ENCODE measurements at places on chromosomes 1 and 21.

DNA sequence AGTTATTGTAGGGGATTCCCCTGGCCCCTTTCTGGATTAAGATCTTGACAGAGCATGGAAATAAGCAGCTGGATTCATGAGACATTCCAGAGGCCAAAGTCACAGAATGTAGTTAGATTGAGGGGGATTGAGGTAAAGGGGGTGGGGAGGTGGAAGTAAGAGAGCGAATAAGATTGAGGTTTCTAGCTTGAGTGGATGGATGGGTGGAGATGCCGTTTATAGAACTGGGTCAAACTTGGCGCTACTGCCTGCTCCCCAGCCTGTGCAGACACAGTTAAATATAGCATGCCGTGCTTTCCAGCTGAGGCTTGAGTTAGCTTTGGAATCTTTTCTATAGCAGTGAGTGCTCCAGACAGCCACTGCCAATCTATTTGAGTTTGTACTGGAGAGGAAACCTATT lies 85.7 kb downstream of the DYRK1A start:
- no peak for DNase-seq

DNA sequence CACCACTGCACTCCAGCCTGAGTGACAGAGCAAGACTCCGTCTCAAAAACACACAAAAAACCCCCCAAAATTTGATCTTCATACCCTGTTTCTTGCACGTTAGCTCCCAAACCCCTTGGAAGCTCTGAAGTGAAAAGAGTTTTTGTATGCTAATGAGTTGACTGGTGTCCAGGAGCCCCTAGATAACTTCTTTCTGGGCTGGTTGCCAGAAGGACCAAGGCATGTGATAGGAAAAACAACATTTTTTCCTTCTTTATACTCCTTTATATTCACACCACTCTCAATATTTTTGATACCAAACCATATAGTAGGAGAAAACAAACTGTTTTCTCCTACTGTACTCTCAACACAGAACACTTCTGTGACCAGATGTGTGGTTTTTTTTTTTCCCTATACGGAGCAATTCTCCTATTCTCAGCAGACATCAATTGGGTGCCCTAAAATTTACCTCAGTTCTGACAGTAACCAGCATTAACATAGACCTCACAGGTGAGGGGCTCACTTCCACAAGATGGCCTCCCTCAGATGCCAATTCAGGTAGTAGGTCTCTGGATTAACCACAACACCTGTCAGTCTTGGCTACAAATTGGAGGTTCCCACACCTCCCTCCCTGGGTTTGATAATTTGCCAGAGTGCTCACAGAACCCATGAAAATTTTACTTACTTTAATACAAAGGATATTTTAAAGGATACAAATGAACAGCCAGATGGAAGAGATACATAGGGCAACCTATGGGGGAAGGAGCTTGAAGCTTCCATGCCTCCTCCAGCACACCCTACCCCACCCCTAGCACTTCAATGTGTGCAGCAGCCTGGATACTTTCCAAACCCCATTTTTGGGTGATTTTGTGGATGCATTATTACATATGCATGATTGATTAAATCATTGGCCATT lies 25.6 kb downstream of the ZYG11B start:
- peak; percentile 51 for DNase-seq

DNA sequence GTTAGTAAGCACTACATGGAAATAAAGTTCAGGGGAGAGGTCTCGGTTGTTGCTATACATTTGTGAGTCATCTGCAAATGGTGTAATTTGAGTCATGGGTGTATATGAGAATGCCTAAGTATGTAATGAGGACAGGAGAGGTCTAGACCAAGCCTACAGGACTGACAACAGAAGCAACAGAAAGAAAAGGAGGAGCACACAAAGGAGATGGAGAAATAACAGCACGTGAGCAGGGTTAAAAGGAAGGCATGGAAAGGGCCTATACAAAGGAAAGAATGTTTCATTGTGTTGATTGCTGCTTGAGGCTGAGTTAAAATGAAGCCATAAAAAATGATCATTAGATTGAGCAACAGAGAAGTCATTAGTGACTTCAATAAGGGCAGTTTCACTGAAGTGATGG lies 28.0 kb upstream of the PRKAA2 start:
- no peak for DNase-seq

DNA sequence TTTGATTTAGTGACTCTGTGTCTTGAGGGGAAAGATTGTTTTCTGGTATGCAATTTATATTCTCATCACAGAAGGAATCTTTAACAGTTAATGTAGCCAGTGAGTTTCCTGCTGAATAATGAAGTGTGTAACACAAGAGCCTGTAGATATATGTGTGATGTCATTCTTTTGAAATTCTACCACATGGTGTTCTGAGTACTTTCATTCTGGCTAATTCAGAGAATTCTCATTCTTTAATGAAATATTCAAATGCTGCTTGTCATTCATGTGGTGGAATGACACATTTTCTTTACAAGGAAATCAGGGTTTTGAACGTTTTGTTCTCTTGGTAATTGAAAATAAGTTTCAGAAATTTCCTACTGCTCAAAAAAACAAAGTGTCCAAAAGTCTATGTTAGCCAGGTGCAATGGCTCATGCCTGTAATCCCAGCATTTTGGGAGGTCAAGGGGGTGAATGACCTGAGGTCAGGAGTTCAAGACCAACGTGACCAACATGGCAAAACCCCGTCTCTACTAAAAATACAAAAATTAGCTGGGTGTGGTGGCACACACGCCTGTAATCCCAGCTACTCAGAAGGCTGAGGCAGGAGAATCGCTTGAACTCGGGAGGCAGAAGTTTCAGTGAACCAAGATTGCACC lies 79.6 kb downstream of the MAP3K21 start:
- DNase-seq: no peak

- DNase-seq: no peak
These were observed 970.7 kb downstream of the KCNT2 start for GRCh38 chr1:195637539-195637938.

- DNase-seq: no peak
These were observed 29.9 kb upstream of the C1orf21 start for GRCh38 chr1:184356891-184357290.

DNA sequence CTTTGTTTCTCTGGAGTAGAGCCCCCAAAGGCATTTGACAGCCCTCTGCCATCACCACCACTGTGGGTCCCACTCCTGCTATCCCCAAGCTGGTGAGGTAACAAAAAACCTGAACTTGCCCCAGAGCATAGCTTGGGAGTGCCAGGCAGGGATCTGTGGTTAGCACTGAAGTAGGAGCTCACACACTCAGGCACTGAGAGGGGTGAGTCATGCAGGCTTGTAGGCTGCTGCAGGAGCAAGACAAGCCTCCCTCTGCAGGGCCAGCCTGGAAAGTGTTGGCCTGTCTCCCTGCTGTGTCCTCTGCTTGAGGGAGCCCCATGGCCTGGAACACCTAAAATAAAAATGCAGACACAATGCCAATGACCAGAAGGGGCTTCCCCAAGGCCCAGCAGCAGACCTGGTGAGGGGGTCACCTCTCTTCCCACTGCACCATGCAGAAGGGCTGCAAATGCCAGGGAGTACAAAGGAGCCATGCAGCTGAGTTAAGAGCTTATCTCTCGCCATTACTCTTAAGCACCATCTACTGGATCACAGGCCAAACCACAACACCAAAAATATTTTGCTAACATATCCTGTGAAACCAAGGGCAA lies 108.9 kb upstream of the POGK start:
- DNase-seq: no peak

GRCh38 chr1:203504400-203505250 lies 10.7 kb downstream of the OPTC start:
- peak; percentile 61 for DNase-seq

- DNase-seq: no peak
These were observed 512.6 kb downstream of the MRPL39 start for GRCh38 chr21:25094695-25095094.

DNA sequence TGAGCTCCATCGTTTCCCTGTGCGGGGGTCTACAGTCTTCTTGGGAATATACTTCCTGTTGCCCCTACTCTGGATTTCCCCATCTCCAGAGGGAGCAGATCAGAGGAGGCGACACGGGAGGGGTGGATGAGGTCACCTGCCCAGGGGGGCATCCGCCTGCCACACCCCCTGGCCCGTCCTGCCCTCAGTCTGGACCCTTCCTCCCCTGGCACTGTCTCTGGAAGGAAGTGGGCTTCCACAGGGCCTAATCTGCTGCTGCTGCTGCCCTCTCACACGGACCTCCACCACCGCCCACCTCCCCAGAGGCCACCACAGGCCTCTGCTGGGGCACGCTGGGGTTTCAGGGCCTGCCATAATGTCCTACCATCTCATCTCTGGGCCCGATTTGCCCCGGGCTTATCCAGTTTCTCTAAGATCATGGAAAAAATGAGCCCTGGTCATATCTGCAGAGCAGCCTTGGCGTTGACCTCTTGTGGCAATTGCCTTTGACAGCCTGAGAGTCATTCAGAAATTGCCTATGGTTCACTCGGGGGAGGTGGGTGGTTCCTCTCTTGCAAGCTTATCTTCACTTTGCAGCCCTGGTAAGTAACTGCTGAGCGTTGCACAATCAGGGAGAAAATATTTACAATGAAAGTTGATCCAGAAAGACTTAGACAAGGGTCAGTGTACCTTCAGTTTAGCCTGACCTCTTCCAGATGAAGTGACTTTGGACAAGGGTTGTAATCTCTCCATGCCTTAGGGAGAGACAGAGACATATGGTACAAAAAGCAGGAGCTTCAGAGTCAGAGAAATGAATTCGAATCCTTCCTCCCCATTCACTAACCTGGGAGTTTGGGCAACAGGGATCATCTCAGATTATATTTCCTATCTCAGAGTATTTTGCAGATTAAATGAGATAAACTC lies 252.4 kb downstream of the TOMM20 start:
- DNase-seq: no peak

DNA sequence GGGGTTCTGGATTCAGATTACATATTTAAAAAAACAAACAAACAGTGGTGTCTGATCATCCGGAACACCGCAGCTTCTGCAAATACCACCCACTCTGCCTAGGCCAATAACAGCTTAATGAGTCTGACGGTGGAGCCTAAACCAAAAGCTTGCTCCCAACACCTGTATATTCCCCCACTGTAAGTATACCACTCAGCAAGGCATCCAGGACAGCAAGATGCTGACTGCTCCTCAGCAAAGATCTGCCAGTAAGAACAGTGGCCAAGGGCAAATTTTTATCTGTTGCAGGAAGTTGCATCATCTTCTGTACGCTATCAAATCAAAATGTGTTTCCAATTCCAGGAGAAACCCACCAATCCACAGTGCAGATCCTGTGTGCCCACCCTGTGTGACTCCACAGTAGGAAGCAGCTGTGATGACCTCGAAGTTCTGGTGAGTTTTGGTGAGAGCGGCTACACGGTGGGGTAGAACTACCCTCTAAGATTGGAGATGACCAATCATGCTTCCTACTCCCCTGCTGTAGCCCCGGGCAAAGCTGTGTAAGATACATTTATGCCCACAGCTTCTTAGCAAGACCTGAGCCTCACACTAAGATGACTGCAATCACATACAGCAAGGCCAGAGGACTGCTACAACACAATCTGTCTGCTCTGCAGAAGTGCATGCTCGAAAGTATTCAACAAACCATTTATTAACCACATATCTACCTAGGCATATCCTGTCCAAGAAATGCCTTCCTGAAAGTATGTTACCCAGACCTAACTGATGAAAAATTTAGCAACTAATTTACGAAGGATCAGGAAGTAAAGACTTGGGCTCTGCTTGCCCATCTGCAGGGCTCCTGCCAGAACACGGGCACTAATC lies 30.5 kb downstream of the SIPA1L2 start:
- DNase-seq: peak; percentile 16

- DNase-seq: no peak
These were observed 20.9 kb upstream of the UBL4B start for GRCh38 chr1:110091381-110091780.

GRCh38 chr1:12032161-12032621 lies 12.9 kb downstream of the MIIP start:
- no peak for DNase-seq

- DNase-seq: no peak
These were observed 567.2 kb downstream of the PTPRU start for GRCh38 chr1:29803486-29803885.

DNA sequence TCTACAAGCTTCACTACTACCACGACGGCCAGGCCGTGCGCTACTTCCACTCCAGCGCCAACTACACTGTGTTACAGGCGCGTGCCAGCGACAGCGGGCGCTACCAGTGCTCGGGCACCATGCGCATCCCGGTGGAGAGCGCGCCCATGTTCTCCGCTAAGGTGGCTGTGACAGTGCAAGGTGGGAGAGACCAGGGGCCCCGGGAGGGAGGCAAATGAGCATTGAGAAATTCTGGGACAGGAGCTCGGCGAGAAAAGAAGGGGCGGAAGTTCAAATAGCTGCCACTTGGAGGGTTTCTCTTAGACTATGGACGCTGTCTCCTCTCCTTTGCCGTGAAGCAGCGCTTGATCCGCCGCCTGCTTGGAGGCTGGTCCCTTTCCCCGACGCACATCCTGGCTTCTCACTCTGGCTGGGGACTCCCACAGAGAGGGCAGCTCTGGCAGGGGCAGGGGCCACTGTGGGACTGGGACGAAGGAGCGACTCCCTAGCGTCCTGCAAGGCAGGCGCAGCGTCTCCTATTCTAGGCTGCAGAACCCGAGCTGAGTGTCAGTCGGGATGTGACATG lies 4.6 kb downstream of the FCRLB start:
- peak; percentile 33 for DNase-seq

- no peak for DNase-seq
These were observed 127.9 kb downstream of the TIAM1 start for GRCh38 chr21:31216206-31216605.

- no peak for DNase-seq
These were observed 13.0 kb upstream of the ARHGEF16 start for GRCh38 chr1:3441410-3441847.

- no peak for DNase-seq
These were observed 9.5 kb upstream of the TAS1R2 start for GRCh38 chr1:18868801-18869424.

DNA sequence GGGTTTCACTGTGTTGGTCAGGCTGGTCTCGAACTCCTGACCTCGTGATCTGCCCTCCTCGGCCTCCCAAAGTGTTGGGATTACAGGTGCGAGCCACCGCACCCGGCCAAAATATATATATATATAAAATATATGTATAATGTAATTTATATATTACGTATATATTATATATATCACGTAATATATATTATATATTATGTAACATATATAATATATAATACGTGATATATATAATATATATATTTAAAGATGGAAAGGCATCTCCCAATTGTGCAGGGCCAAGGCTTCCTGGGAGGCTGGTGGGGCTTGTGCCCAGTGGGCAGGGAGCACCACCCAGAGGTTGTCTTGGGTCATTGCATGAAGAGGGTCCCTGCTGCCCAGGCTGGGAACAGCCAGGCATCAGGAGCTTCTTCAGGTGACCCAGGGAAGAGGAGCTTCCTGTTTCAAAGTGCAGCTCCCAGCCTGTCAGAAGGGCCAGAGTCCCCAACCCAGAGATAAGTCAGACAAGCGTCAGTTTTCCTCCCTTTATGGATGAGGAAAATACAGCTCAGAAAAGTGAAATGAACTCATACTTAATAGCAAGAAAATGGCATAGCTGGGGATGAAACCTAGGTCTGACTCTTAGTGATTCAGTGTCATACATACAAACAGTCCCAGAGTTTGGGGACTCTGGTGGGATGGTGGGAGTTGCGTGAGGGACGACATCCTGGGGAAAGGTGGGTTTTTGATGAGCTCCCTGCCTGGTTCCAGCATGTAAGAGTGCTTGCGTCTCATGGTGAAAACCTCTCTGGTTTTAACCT lies 12.0 kb downstream of the UBE2Q1 start:
- no peak for DNase-seq

- no peak for DNase-seq
These were observed 45.9 kb downstream of the COQ8A start for GRCh38 chr1:226985839-226986463.
